ENCODE measurements at places on chromosomes 6 and 20. TPM values are rescaled to one million over a fixed set of nuclear protein-coding genes. Genes with fewer than 3 reads are reported as not detected.

- peak; percentile 87 for DNase-seq
Measured at GRCh38 chr6:161476711-161477110, 202.8 kb upstream of the AGPAT4 start.

Gene FAM110A
- total RNA-seq, result 18.3 TPM

DNA sequence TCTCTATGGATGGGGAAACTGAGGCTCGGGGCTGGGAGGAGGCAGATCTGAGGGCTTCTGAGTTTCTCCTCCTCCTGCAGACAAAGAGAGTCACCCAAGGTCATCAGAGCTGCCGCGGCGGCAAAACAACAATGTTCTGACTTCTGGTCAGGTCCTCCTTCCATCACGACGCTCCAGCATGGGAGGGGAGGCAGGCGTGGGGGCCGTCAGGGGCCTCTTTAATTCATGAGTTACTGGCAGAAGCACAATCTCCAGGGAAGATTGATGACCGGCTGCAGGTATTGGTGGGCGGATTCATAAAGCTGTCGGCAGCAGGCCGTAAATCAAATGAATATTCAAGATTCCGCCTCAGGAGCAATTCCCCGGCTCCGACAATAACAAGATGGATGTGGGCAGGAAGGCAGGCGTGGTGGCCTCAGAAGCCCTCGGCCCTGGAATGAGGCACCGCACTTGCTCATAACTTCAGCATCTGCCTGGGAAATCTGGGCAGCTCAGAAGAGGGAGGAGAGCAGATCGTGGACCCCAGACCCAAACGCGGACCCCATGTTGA lies 19.1 kb downstream of the PCK1 start:
- no peak for DNase-seq

GRCh38 chr6:164507206-164507940 lies 802.0 kb downstream of the C6orf118 start:
- DNase-seq, result peak; percentile 6

- DNase-seq, result no peak
Measured at GRCh38 chr20:42779216-42779615, 410.5 kb downstream of the PTPRT start.

Gene DEFB124
- not detected for total RNA-seq

DNA sequence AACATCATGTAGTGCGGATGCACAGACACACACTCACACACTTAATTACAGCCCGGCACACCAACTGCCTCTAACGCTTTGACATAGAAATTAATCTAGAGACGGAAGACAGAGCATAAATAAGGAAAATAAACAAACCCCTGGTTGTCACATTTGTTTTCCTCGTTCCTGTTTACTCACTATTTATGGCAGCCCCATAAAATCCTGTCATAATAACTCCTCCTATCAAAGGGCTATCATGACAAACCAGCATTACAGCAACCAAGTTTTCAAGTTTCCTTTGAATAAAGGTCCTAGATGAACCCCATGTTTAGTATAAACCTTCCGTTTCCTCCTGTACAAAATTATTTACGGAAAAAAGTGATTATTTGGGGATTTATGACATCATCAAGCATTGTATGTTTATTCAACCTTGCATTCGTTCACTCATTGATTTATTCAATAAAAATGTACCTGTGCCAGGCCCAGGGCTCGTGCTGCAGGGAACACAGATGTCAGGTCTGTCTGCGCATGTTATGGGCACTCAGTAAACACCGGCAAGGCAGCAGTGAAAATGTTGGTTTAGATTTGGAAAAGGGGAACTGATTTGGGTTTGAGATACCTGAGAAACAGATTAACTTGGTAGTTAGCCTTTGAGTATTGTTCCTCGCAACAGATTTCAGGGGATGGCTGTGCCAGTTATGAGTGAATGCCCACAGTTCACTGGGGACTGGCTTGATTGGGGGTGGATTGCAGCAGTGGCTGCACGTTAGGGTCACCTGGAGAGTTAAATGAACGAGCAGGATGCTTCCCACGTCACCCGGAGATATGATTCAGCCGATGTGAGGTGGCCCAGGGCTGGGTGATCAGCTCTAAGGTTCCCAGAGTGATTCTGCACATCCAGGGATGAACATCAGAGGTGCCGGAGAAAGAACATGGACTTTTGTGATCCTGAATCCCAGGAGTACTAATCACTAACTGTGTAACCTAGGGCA lies 295.3 kb upstream of the FOXQ1 start:
- no peak for DNase-seq

DNA sequence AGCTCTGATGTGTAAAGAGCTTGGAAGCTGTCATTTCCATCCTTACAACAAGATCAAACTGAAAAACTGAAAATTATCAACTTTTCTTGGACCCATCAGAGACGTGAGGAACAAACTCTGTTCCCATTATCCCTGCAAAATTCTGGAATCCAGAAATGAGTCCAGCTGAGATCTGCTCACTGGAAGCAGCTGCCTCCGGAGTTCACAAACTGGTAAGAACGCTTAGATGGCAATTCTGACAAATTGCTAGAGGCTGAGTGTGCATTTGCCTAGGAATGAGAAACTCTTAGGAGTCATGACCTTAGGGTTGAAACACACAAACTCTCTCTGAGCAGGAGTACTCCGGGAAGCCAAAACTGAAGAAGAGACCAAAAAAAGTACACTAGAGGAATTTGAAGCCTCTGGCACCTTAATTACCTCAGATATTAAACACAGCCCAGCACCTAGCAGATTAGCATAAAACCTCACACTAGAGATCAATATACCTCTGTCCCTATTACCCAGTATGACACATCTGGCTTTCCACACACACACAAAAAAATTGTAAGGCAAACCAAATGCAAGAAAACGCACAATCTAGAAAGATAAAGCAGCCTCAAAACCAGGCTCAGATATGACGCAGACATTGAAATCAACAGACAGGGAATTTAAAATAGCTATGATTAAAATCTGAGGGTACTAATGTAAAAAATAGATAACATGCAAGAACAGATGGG lies 233.5 kb upstream of the SGK1 start:
- DNase-seq, result peak; percentile 74

GRCh38 chr20:62117362-62117646 lies 5.0 kb upstream of the LSM14B start:
- no peak for DNase-seq

DNA sequence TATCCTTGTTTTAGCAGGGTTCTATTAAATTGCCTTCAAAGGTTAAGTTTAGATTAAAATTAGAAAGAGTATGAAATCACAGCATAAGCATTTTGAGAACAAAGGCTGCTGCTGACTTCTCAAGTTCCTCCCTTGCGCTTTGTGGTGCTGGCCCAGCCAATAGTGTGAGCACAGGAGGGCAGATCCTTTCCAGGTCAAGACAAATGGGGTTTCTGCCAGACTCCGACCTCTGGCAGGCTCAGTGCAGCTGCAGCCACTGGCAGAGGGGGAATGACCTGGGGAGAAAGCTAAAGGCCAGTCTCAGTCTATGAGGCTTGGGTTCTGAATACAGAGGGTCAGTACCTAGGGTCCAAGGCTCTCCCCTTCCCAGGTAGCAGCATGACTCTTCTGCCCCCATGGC lies 27.0 kb downstream of the CLIC5 start:
- DNase-seq, result no peak

DNA sequence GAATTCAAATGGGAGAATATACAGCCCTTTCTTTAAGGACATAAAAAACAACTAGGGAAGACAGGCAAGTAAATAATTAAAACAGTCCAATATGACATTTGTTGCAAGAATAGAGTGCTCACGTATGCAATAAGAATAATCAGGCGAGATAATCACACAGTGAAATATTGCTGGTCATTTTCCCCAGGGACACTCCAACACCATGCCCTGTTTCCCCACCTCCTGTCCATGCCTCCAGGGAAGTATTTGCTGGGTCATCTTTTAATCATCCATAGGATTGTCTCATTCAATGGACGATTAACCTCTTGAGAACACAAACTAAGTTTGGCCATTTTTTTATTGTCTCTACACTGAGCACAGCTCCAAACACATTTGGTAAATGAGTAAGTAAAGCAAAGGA lies 472.9 kb downstream of the C6orf118 start:
- DNase-seq, result no peak

Gene NFS1
- 10.3 TPM for total RNA-seq

- no peak for DNase-seq
Measured at GRCh38 chr6:97422171-97422570, 139.2 kb upstream of the MMS22L start.

DNA sequence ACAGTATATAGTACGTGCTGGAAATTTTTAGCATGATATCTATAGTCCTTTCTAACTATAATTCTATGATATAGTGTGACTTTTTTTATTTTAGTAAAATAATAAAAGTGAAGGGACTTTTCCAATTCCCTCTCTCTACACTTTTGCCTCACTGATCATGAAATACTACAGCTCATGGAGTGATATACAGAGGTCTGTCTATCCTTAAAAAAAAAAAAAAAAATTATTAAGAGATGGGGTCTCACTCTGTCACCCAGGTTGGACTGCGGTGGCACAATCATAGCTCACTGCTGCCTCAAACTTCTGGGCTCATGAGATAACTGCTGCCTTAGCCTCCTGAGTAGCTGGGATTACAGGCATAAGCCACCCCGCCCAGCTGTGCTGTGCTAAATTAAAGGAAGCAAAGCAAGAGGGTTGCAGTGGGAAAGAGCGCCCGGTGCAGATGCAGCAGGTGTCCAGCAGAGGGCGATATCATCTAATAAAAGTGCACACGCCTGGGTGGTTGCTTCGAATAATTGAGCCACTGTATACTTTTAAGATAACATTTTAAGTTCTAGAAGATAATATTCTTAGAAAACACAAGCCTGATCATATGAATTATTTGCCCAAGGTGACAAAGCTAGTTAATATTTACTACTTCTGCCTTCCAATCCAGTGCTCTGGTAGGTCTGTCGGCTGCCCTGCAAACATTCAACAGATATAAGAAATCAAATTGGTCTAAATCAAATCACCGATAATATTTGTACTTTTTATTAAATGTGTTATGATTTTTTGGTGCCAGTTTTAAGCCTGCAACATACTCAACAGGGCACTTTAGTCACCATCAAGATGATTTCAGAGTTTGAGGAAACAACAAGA lies 94.9 kb upstream of the NT5E start:
- no peak for DNase-seq

GRCh38 chr6:20328266-20328923 lies 73.3 kb upstream of the E2F3 start:
- DNase-seq, result no peak

GRCh38 chr20:24598346-24598745 lies 128.9 kb downstream of the SYNDIG1 start:
- DNase-seq, result no peak

Gene PRICKLE4
- not detected for total RNA-seq

Gene KCNB1
- total RNA-seq, result not detected

Gene ZNF334
- 2.2 TPM for total RNA-seq

GRCh38 chr6:28803337-28803709 lies 120.5 kb downstream of the TRIM27 start:
- DNase-seq, result no peak

DNA sequence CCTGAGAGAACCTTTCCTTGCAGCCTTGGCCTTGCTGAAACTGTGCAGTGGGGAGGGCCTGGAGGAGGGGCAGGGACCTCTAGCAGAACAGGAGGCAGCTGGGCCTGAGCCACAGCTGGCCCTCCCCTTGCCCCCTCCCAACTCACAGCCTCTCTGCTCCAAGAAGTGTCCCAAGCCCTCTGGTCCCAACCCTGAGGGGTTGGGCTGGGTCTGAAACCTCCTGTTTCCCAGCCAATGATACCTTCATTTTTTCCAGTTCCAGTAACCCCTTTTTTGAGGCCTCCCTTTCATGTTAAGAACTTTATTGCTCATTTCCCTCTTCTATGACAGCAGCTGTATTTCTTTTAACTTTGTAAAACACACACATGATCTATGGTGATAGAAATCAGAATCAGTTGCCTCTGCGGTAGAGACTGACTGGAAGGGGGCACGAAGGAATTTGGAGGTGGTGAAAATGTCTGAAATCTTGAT lies 17.9 kb upstream of the ARMC12 start:
- DNase-seq, result no peak

DNA sequence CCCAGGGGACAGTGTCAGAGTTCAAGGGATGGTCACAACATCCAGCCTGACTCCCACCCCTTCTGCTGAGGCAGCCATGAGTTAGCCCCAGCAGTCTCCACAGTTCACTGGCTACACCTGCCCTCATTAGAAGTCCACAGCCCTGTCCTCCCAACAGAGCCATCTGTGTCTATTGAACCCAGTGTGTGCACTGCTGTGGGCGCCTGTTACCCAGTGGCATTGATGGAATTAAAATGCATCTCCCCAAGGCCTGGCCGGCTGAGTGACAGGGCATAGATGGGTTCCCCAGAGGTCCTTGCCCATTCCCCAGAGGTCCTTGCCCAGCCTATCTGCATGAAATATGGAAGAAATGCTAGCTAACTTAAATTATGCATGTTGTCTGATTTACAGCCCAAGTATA lies 73.3 kb downstream of the PCSK2 start:
- no peak for DNase-seq

GRCh38 chr6:170235391-170236125 lies 55.3 kb downstream of the DLL1 start:
- DNase-seq, result no peak

GRCh38 chr6:84263557-84263956 lies 36.1 kb upstream of the CEP162 start:
- DNase-seq, result no peak

DNA sequence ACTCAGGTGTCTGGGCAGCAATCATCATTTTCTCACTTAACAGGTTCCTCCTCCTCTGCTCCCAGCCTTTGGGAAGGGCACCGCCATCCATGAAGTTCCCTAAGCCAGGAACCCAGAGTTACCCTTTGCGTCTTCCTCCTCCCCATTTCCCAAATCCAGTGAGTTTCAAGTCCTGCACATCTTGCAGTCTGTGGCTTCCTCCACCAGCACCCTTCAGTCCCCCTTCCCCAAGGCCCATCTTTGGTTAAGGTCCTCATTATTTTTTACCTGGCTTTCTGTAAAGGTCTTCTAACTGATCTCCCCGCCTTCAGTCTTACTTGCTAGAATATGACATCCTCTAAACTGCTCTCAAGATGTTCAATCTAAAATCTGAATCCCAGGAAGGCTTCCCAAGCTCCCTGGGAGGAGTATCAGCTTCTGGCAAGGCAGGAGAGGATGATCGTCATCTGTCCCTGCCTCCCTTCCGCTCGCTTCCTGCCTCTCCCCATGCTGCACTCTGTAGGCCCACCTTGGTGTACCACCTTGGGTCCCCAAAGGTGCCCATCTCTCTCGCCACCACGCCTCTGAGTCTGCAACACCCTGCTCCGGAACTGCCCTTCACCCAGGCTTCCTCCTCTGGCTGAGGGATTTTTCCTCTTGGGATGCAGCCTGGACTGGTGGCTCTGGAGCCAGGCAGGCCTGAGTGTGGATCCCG lies 11.4 kb upstream of the DUSP22 start:
- no peak for DNase-seq

DNA sequence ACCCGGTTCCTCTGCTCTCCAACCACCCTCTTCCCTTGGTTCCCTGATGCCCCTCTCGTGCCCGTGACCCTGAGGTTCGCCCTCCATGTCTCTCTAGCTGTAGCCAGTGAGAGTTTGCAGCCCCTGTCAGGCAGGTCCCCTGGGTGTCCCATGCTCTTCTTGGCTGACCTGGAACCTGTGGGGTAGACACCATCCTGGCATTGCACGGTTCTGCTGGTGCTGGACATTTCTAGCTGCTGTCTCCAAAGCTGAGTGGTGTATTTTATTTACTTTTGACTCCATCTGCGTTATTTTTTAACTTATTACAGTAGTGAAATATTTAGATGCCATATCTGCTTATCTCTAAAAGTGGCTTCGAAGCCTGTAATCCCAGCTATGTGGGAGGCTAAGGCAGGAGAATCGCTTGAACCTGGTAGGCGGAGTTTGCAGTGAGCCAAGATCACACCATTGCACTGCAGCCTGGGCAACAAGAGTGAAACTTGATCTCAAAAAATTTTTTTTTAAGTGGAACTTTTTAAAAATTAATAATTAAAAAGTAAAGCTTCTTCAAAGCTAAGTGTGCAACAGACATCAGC lies 12.5 kb downstream of the ENTPD6 start:
- no peak for DNase-seq
